CD4-positive, alpha-beta T cell treated with Interleukin-15 for 1 hour (primary cell): ENCODE measurements at places on chromosomes 1 and 21.

DNA sequence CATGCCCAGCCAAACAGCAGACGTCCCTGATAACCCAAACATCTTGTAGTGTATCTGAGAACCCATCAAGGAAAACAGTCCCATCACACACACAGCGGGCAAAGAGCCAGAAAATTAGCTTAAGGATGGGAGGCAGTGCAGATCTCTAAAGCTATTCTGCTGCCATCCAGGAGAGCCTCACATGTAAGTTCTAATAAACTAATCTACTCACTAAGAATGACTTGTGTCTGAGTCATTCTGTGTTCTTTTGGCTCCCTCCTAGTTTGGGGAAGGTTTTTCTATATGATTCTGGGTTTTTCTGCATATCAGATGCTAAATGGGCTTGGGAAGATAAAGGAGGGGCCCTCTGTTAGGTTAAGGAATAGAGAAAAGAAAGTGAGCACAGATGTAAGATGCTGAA, 162.8 kb downstream of the HUNK start:
- no peak for DNase-seq

DNA sequence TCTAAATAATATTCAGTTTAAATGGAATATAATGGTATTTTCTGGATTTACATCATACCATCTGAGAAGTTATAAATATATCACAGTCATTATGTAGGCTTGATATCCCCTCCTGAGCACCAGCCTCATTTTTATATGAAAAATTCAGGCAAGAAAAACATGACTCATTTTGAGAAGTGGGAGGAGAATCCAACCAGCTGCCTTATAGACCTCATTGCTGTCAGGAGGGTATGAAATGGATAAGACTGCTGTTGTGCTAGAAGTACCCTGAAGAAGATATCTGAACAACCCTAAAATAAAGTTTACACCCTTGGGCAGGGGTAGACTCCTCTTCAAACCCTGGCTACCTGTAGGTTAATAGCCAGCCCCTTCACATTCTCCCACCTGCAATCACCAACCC, 8.8 kb downstream of the GIPC2 start:
- DNase-seq = no peak

- no peak for DNase-seq
Observed at GRCh38 chr1:23475134-23475628, 8.8 kb downstream of the ASAP3 start.

DNA sequence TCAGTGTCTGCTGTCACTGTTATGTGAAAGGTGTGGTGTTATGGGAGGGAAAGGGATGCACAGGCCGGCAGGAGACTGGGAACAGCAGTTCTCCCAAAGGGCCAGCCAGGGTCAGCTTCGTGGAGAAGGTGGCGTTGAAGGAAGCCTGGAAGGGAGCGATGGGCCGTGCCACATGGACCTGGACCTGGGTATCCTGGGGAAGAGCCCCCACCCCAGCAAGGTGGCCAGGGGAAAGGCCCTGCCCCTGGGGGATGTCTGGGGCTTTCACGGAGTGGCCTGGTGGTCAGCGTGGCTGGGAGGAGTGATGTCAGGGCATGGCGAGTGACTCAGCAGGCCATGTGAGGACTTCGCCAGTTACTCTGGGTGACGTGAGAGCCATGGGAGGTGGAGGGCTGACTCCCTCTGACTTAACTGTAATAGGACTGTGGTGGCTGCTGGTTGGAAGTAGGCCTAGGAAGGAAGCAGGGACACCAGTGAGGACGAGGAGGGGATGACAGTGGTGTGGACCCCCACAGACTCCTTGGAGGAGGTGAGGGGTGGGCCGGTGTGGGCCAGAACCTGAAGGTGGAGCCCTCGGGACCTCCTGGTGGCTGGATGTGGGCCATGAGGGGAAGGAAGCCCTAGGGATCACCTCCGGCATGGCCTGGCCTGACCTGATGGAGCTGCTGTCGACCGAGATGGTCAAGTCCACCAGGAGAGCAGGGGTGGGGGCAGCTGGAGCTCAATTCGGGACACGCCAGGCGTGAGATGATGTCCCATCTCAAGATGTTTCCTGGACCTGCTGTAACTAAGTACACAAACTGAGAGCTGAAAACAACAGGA, 54.5 kb downstream of the BACE2 start:
- DNase-seq = no peak

GRCh38 chr1:231734417-231734816, 107.8 kb downstream of the DISC1 start:
- DNase-seq = no peak

DNA sequence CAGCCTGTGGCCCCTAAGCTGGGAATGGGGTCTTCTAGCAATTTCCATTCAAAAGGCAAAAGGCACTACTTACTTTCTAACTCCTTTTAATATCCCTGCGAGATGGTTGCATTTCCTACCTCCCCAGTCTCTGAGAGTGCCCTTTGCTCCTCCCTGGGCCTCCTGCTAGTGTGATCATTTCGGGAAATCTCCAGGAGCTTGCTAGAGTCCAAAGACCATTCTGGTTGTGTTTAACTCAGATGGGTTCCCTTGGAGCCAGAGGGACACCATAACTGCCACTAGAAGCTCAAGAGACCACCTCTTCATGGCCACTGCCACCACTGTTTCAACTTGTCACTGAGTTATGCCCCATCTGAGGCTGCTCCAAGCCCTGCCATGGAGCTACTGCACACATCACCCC, 34.4 kb upstream of the CYP4B1 start:
- DNase-seq = no peak

DNA sequence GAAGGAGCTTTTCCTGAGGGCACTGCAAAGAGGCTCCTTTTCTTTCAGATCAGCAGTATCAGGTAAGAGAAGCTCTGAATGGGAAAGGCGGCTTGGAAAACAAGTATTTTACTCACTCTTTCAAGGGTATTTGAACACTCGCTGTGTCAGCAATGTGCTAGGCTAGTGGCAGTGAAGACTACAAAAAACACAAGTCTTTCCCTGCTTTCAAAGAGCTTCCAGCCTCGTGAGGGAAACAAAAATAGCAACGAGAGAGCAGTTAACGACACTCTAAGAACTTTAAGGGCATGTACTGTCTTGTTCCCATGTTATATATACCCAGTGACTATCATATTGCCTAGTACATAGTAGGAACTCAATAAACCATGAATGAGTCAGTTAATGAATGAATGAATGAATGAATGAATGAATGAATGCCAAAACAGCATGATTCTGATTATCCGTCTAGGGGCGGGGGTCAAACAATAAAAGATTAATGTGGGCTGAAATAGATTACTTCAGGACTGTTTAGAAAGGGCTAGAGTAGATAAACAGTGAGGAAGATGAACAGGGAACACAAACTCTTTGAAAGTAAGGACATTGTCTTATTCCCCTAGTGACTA, 14.2 kb upstream of the MCOLN3 start:
- no peak for DNase-seq

DNA sequence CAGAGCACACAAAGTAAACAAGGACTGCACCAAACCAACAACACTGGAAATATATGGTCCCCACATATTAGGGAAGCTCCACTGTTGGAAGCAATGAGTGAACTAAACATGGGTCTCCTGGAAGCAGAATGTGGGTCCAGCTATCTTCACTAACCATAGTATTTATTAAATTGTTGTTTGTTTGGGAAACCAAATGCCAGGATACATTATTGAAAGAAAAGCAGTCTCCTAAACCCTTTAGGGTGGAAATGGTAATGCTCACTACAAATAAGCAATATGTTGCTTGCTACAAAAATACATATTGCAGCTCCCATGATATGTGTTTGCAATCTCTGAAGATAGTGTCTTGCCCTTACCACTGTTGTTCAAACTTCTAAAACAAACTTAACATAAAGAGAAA, 2.2 kb downstream of the NEGR1 start:
- no peak for DNase-seq

DNA sequence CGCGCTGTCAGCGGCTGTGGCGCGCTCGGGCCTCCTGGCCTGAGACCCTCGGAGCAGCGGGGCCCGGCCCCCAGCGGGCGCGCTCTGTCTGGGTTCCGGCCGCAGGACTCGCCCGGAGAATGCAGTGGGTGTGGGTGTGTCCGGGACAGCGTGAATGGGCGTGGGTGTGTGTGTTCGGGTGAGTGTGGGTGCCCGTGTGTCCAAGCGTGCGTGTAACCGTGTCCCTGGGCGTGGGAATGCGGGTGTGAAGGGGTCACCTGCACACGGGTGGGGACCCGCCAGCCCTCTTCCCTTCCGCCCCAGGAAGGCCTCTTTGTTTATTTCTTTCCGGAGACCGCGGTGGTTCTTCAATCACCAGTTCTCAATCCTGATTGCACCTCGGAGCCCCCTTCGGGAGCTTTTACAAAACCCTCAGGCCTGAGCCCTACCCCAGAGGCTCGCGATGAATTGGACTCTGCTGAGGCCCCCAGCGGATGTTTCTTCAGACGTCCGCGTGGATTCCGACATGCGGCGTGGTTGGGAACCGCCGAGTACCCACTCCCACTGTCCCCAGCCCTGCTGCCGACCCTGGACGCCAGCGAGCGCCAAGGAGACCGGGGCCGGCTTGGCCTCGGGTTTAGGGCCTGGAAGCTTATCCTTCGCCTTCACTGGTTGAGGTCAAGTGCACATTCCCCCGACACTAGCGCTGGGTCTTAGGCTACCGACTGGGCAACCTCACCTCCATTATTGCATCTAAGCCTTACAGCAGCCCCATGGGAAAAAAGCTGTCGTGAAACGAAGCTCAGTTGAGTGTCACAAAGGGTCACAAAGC, 19.3 kb downstream of the SERTAD4 start:
- DNase-seq = no peak

DNA sequence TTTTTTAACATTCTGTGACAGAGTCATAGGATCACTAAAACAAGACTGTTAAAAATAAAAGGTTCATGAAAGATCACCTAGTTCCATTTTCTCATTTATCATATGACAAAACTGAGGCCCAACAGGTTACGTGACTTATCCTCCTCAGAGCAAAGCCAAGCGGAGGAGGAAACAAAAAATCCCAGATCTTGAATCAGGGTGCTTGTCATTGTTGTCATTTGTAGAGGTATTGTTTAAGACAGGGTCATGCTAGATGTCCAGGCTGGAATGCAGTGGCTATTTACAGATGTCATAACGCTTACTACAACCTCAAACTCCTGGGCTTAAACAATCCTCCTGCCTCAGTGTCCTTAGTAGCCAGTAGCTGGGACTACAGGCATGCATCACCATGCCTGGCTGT, 293.2 kb downstream of the DSCAM start:
- no peak for DNase-seq

GRCh38 chr1:26283871-26284596, 4.1 kb downstream of the SH3BGRL3 start:
- no peak for DNase-seq

DNA sequence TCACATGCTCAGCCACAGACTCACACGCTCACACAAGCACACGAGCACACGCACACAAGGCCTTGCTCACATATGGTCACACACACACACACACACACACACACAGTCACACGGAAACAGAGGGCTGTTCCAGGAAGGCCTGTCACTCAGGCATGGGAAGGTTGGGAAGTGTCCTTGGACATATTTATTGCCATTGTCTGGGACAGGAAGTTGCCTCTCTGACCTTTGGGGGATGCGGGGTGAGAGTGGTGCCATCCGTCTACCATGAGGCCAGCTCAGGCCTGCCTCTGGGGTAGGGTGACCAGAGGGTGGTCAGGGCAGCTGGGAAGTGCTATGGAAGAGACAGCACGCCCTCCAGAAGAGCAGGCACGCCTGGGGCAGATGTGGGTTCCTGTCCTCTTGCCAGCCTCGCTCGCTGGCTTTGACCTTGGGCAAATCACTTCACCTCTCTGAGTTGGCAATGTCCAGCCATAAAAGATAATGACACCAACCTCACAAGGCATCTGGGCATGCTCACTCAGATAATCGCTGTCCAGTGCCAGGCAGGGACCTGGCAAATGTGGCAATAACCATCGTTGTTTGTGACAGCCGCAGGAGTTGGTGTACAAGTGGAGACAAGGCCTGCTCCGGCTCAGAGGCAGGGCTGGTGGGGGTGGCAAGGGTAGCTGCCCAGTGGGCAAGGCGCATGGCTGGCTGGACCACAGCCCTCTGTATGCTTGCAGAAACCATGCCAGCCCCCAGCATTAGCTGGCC, 8.0 kb upstream of the GUCA2A start:
- DNase-seq = no peak
